ENCODE measurements at places on chromosomes 4 and X.

DNA sequence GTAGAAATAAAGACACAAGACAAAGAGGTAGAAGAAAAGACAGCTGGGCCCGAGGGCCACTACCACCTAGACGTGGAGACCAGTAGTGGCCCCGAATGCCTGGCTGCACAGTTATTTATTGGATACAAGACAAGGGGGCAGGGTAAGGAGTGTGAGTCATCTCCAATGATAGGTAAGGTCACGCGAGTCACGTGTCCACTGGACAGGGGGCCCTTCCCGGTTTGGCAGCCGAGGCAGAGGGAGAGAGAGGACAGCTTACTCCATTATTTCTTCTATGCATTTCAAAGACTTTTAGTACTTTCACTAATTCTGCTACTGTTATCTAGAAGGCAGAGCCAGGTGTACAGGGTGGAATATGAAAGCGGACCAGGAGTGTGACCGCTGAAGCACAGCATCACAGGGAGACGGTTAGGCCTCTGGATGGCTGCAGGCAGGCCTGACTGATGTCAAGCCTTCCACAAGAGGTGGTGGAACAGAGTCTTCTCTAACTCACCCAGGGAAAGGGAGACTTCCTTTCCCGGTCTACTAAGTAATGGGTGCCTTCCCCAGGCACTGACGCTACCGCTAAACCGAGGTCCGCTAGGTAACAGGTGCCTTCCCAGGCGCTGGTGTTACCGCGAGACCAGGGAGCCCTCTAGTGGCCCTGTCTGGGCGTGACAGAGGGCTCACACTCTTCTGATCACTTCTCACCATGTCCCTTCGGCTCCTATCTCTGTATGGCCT, 44.9 kb downstream of the ZBTB49 start:
- peak; percentile 36 for DNase-seq

DNA sequence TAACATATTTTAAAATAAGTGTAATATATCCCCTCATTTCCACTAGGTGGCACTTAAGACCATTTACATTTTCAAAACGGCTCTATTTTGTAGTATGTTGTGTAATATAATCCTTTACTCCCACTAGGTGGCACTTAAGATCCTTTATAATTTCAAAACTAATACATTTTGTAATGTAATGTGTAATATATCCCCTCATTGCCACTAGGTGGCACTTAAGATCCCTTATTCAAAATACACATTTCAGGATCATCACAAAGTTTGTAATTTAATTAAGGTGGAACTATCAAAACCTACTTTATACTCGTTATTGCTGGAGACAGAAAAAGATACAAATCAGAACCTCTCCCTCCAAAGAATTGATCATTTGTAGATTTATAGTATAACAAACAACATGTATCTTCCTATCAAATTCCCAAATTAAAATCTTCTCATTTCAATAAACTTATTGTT, 132.5 kb downstream of the ARHGAP6 start:
- DNase-seq = peak; percentile 5

DNA sequence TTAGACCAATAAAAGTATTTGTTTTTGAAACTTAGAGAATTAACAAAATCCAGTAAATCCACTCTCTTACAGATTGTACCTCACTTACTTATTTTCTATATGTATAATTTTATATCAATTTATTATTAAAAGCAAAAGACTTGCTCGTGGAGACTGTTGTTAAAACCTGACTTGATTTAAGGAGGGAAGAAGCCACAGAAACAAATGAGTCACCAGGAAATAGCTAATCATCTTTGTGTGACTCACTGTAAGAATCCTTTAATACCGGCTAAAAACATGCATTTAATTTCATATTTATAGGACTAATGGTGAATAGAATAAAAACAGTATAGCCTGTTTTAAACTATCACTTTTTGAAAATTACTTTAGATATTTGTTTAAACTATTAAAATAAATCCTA, 29.9 kb upstream of the UBE2NL start:
- no peak for DNase-seq

DNA sequence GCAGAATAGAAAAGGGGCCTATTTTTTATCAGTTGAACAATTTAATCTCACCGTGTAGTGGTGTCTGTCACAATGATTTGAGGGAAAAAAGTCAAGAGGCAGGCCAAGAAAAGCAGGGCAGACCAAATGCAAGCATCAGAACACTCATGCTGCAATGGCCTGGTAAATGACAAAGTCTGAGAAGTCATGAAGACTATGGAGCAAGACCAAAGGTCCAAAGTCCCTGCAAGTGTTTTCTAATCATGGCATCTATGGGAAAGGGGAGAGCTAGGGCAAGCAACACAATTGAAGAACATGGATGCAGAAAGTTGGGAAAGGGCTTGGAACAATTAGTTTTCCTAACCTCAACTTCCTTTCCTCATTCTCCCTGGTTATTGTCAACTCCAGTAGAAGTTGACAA, 147.7 kb upstream of the TLL1 start:
- DNase-seq = no peak

DNA sequence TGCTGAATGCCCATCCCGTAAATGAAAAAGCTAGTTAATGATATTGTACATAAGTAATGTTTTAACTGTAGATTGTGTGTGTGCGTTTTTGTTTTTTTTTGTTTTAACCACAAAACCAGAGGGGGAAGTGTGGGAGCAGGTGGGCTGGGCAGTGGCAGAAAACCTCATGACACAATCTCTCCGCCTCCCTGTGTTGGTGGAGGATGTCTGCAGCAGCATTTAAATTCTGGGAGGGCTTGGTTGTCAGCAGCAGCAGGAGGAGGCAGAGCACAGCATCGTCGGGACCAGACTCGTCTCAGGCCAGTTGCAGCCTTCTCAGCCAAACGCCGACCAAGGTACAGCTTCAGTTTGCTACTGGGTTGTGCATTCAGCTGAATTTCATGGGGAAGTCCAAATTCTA, at the start of gene SPP1:
Gene SPP1, plus strand, starts transcription at position 249 of the 400 bp plus-strand sequence. CDS start 1,182 bp downstream, outside the sequence.
- no peak for DNase-seq

DNA sequence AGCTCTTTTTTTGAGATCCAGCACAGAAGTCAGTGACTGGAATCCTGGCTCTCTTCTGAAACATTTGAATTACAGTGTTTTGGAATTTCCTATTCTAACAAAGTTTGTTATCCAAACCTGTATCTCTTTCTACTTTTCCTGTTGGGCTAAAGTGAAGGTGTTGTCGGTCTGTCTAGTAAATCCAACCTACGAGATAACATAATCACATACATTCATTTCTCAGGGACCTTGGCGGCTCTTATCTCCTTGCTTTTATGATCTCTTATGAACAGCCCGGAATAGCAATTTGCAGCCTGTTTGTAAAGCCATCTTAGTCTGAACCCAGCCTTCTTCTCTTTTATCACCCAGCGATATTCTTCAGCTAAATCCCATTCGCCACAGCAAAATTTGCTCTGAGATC, 14.5 kb downstream of the PPARGC1A start:
- no peak for DNase-seq

- DNase-seq = no peak
Measured at GRCh38 chrX:95325185-95325584, 1359.5 kb upstream of the DIAPH2 start.

- DNase-seq = no peak
Measured at GRCh38 chrX:2595258-2595657, 94.5 kb upstream of the DHRSX start.

GRCh38 chr4:99043346-99043745, 45.2 kb downstream of the ADH5 start:
- no peak for DNase-seq

DNA sequence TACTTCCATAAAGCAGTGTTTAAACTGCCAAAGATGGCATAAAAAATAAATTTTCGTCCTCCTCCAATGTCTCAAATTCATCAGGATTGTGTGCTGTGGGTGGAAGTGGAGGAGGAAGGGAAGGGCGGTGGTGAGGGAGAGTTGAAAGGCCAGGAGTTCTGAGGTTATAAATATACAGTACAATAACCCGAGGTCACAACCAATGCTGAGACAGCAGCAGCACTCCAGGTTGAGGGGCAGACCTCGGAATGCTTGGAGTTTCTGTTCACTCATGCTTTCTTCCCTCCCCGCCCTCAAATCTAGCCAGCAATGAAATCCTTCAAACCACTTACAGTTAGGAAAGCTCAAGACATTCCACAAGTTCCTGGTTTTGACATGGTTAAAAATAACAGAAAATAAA, 134.0 kb upstream of the SMAD1 start:
- DNase-seq = no peak

- DNase-seq = no peak
Measured at GRCh38 chr4:78312989-78313753, 238.4 kb upstream of the ANXA3 start.

DNA sequence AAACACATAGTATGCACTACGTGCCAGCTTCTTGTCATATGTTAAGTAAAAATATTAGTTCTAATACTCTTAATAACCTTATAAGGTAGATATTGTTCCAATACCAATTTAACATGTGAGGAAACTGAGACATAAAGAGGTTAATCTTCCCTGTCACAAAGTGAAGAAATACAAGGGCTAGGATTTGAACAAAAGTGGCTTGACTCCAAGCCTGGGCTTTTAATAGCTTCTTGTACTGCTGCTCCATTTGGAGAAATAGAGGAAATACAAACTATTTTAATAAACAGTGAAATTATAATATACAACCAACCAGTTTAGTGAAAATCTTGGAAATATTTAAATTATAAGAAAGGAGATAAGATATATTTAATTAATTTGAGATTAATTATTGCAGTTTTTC, 33.2 kb downstream of the TLL1 start:
- DNase-seq = no peak

- peak; percentile 75 for DNase-seq
Measured at GRCh38 chr4:40749717-40750460, at the start of gene NSUN7. TSS of gene NSUN7 (plus strand) at chr4:40749955. CDS start at chr4:40750694, 739 bp downstream.

- no peak for DNase-seq
Measured at GRCh38 chr4:19156786-19157185, 1094.9 kb upstream of the SLIT2 start.

- DNase-seq = no peak
Measured at GRCh38 chr4:815464-816146, 10.3 kb downstream of the CPLX1 start.

DNA sequence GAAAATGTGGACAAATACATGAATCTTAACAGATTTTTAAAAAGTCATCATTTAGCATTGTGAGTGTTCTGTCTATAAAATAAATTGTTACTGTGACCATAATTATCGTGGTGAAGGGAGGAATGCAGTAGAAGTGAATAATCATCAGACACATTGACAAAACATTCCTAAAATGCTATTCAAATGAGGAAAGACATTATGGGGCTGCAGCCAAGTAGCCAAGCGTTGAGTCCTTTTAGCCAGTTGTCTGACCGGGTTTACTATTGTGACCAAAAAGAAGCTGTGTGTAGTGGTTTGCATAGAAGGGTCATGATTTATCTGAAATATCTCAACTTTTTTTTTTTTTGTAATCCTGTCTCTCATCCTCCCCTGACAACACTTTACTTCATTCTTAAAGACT, 19.5 kb downstream of the WWC2 start:
- no peak for DNase-seq

- DNase-seq = no peak
Measured at GRCh38 chr4:124331781-124332180, 380.8 kb downstream of the ANKRD50 start.

- no peak for DNase-seq
Measured at GRCh38 chr4:65646136-65646535, 24.2 kb downstream of the EPHA5 start.

Measured in prostate gland (tissue), 2 donors.